ENCODE measurements at places on chromosomes 2 and 18.

GRCh38 chr2:75493230-75493629, 67.5 kb downstream of the EVA1A start:
- no peak for DNase-seq

GRCh38 chr18:59540346-59540745, 156.9 kb downstream of the CCBE1 start:
- no peak for DNase-seq

DNA sequence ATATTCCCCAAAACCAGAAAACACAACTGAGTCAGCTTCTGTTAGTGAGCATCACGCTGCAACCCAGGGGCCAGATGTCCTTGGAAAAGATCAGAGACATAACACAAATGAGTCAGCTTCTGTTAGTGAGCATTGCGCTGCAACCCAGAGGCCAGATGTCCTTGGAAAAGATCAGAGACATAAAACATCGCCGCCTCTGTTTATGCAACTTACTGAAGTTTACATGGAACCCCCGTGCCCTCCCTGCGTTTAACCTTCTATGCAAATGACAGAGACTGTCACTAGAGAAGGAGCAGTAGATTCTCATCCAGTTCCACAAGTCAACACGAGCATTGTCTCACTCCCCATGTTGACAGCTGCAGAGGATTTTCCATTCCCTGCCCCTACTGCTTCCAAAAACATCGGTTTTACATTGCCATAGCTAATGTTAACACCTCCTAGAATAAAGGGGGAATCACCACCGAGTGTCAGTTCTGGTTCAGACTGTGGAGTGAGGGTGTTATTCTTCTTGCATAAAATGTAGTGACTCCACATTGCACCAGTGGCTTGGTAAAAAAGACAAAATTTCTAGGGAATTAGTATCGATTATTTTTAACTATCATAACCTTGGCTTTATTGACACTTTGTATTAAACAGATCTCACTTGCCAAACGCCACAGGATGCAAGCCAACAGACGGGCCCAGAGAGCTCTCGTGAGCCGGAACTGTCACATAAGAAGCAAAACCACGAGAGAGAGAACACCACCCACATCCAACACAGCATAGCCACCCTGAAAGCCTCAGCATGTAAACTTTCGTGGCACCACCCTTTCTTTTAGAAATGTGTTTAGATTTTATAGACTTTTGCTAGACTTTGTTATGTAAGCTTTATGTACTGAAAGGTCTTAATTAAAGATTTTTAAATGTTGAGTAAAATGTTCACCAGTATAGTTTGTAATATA, 87.7 kb downstream of the SH3YL1 start:
- DNase-seq, result peak; percentile 18

DNA sequence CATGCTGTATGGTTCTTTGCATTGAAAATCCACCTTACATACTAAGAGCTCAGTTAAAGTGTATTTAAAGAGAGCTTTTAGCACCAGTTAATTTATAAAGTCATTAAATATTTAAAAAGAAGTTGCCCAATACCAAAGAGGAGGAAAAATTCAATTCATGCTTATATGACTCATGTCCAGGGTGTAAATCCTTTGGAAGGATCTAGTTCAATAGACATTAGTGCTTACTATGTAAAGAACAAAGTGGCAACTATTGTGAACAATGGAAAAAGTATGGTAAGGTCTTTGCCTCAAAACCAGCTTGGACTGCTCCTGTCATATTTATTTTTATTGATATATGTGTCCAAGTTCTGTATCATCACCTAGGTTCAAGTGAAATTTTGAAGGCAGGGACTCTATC, 90.5 kb downstream of the SCN9A start:
- DNase-seq, result no peak

DNA sequence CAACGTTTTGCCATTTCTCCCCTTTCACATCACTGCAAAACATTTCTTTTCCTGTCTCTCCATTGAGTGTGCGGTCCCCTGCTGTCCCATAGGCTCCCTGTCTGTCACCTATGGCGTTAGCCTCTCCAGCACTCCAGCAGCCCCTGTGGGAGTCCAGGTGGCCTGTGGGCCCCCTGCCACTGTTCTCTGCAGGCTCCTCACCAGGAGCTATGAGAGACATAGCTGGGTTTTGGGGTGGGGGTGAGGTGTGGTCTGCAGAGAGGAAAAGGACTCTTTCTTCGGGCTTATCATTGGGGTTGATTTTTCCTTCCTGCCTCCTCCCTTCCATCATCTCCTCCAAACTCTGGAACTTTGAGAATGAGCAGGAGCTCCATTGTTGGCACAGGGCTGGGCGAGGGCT, 36.1 kb upstream of the IGFBP5 start:
- no peak for DNase-seq

- DNase-seq, result no peak
These were observed 13.6 kb downstream of the STRN start for GRCh38 chr2:36952748-36953197.

- DNase-seq, result no peak
These were observed 3.3 kb downstream of the MYCN start for GRCh38 chr2:15943378-15944280.

DNA sequence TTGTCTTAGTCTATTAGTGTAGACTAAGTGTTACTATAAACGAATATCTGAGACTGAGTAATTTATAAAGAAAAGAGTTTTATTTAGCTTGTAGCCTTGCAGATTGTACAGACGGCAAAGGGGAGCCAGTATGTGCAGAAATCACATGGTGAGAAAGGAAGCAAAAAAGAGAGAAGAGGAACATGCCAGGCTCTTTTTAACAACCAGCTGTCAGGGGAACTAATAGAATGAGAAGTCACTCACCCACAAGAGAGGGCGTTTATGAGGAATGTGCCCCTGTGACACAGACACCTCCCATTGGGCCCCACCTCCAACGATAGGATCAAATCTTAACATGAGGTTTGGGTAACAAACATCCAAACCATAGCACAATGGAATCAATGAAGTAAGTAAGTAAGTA, 20.6 kb upstream of the ZNF804A start:
- DNase-seq, result no peak

DNA sequence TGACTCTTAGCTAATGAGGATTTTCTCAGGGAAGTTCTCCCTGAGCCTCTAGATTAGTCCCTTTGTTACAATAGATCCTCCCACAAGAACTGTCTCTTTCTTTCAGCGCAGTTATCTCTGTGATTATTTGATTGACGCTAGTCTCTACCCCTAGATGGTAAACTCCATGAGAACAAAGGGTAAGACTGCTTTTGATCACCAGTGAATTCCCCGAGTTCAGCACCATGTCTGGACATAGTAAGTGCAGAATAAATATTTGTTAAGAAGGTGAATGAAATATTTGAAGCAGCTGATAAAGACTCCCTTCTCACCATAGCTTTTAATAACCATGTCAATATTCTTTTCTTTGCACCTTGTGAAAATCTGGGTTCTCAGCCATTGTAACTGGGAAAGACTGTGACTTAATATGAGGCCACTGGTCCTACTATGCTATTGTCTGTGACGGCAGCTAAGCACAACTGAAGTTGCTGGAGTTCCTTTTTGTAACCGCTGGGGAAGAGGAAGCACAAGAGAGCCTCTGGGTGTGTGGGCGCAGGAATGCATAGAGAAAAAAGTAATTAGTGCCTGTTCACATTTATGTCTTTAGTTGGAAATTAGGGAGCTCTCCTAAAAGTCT, 214.7 kb downstream of the TGIF1 start:
- no peak for DNase-seq

GRCh38 chr2:123500988-123501387, 524.1 kb upstream of the CNTNAP5 start:
- no peak for DNase-seq

- no peak for DNase-seq
These were observed 127.1 kb upstream of the SLC35G4 start for GRCh38 chr18:11482271-11482670.

GRCh38 chr2:105744909-105745853, at the start of gene NCK2:
Gene NCK2 (plus strand): TSS chr2:105744912. CDS start chr2:105855064, 110,152 bp downstream.
- DNase-seq, result no peak

GRCh38 chr2:29323961-29324360, 208.7 kb downstream of the CLIP4 start:
- DNase-seq, result no peak

GRCh38 chr2:221895366-221896121, 323.4 kb upstream of the EPHA4 start:
- DNase-seq, result no peak

Data from stimulated activated CD8-positive, alpha-beta memory T cell treated with anti-CD3 and anti-CD28 coated beads, Interleukin-4, amount 100 ng/mL, for 1 hour (primary cell).